ENCODE measurements at places on chromosomes 12 and 14.

DNA sequence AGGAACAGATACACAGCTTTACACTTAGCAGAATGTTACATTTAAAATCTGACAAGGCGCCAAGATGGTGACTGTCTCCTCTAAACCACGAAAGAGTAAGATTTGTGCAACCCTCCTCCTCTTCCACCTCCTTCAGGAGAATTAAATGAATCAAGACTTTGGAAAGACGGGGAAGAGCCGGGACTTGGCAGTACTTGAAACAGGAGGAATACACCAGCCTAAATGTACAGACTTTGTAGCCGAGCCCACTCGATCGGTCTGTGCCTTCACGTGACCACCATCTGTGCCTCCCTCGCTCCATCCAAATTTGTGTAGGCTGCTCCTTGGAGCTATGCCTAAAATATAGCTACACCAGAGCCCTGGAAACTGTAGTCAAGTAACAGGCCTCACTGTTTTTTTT is 38.3 kb downstream of the SSPN start:
- no peak for DNase-seq

DNA sequence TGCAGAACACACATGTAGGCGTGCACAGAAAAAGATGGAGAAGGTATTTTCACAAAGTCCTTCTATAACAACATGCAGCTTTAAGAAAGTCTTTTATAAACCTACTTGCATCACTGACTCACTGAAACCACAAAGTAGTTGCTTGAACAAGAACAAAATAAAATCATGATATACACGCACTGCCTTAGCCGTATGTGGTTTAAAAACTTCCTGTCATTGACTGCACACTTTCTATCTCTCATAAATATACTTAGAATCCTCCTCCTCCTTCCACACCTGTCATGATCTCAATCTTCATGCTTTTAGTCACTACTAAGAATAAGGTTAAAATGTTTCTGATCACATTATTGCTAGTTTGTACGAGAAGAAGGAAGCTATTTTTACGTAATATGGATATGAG is 31.8 kb upstream of the RAD51AP1 start:
- DNase-seq = no peak

- DNase-seq = no peak
These were observed 9.1 kb upstream of the KIF21A start for GRCh38 chr12:39451977-39452376.

DNA sequence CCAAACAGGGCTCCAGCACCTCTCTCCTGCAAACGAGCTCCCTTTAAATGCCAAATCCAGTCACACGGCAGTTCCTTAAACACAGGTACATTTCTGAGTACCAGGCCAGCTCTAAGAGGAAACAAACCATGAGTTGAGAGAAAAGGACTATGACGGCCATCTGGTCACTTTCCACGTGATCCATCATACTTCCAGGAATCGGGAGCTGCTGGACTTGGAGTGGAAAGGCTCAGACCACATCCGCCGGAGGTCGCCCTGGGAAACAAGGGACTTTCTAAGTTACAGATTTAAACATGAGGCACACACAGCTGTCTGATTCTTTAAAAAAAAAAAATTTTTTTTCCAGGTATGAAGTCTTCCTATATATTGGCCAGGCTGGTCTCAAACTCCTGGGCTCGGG is 39.2 kb downstream of the ACADS start:
- no peak for DNase-seq

DNA sequence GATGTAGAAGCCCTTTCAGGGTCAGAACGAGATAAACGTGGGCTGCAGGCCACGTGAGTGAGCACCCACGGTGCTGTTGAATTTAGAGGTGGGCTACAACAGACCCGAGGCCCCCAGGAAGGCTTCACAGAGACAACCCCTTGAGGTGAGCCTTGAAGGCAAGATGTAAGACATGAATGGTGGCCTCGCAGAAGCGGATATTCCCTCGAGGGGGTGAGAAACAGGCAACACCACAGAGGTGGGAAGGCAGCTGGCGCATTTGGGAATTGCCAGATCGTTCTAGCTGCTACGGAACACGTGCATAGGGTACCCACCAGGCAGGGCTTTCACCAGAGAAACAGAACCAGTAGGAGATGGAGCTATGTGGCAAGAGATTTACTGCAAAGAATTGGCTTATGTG is 22.6 kb upstream of the ATP2A2 start:
- DNase-seq = no peak

- DNase-seq = no peak
These were observed 48.2 kb downstream of the SLC38A4 start for GRCh38 chr12:46777587-46777986.

- DNase-seq = no peak
These were observed 155.6 kb upstream of the TMEM132C start for GRCh38 chr12:128111333-128111732.

DNA sequence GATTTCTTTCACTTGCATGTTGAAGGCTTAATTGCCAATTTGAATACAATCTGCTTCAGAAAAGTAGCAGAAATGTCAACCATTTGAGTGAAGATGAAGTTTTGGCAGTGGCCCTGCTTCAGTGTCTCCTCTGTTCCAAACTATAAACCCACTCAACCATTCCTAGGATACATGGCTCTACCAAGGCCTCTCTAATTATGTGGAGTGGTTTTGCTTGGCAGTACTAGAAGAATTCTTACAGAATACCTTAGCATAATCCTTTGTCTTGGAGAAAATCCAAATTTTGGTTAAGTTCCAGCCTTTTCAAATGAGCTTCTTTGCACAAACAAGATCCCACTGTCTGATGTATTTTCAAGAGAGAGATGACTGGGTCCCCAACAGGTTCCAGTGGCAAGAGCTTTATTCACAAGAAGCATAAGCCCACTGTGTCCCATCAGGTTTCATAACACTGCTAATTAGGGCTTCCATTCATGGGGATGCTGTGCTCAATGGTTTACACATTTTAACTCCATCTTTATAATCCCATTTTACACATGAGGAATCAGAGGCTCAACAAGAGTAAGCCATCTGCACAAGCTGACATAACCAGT is 234.5 kb downstream of the IPO8 start:
- no peak for DNase-seq

DNA sequence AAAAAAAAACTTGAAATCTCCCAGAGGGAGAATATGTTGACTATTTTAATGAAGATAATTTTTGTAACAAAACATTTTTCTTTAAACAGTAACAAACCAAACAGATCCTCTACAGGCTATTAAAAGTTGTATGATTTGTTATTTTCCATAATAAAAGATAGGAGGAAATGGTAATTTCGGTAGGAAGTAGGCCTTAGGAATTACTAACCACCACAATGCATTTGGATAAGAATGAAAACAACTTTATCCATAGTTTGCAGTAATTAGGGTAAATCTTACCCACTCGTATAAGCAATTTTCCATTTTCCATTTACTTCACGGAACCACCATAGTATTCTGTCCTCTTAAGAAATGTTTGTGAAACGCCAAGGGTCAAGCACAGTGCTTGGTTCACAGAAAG is 6.0 kb downstream of the USP44 start:
- no peak for DNase-seq

- no peak for DNase-seq
These were observed 314.5 kb upstream of the LMO3 start for GRCh38 chr12:16920451-16920850.

- peak; percentile 35 for DNase-seq
These were observed 91.2 kb upstream of the PARP11 start for GRCh38 chr12:3964439-3964838.

- DNase-seq = no peak
These were observed 547.1 kb downstream of the CCER1 start for GRCh38 chr12:90407841-90408240.

DNA sequence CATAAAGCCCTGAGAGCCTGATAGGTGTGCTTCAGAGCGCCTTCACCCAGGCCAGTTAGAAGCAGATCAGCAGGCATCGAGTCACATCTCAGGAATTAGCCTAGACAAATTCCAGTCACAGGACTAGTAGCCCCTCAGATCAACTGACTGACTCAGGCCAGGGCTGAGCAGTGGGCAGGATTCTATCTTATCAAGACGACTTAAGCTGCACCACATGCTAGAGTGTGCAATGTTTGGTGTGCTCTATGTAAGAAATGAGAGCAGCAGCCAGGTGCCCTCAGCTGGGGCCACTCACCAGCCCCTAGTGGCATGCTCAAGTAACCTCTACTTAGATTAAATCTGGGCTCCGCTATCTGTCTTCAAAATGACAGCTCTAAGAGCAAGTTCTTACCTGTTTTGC is 19.7 kb upstream of the NGB start:
- no peak for DNase-seq

DNA sequence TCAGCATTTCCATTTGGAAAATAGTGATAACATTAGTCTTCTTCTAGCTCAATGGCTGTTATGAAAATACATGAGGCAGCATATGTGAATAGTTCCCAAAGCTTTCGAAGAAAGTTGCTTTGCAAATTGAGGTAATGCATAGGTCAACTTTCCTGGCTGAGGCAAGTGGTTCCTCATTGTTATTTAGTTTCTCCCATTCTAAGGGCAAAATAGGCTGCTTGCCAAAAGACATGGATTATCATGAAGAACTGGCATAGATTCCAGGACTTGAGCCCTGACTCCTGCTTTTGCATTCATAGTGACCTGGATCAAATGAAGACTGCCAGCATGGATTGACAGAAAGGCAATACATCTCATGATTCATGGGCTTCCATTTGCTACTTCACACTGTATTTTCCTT is 35.7 kb downstream of the LRFN5 start:
- no peak for DNase-seq

- DNase-seq = no peak
These were observed 193.2 kb upstream of the IGF1 start for GRCh38 chr12:102673606-102674005.

DNA sequence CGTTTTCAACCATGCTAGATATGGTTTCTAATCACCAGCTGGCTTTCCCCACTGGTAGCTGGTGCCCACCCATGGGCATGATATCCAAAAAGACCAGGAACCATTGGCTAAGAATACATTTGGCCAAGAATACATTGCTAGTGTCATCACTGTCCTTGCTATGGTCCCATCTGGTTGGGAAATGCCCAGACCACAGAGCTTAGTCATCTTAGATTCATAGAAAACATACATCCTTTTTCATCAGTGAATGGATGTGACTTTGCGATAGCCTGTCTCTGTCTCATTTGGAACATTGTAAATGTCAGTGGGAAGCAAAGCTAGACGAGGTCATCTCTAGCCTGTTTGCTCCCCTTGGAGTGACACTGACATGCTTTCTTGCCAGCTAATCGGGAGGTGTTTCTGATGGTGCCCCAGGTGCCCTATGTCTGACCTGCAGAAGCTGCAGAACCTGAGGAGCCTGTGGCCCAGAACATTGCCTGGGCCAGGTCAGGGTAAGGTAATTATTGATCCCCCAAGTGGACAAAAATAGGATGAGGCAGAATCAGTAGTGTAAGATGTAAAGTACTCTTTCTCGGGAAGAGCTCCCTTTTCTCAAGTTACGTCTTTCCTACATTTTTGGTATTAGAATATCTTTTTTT is 194.8 kb downstream of the SLC41A2 start:
- DNase-seq = no peak

GRCh38 chr14:54659365-54659764 is 92.4 kb downstream of the SAMD4A start:
- DNase-seq = no peak

DNA sequence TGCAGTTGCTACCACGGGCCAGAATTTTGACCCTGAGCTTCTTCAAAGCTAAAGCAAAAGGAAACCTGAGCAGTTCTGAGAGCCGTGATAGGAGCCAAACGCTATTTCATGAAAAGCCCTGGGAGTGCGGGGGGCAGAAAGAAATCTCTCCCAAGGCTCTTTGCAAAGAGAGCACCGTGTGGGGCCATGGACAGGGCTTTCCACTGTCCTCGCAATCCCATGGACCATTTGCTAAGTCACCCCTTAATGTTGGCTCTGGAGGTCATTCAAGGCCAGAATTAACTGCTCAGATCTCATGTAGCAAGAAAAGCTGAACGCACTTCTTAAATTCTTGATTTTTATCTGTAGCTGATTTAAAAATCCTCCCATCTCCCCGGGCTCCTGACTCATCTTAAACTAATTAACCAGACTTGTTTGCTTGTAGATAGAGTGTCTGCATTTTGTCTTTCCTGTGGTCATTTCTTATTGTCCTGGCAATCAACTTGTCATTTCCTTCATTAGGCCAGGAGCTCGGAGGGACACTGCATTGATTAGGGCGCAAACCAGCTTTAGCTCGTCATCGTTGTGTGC is 24.8 kb downstream of the CLSTN3 start:
- DNase-seq = no peak

DNA sequence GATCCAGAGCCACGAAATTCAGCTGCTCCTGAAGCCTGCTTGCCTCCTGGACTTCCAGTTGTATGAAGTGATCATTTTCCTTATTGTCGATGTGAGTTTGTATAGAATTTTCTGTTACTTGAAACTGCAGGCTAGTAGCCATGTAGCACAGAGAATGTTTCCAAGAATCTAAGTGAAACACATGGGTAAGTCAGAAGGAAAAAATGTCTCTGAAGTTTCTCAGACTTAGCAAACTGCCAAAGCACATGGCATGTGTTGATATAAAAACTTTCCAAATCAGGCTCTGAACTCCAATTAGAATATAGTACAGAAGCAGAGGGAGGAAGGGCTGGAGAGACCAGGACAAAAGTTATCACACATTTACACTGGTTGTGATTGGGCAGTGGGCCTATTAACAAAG is 9.8 kb upstream of the PCNX1 start:
- no peak for DNase-seq

GRCh38 chr12:92359581-92360209 is 214.0 kb upstream of the BTG1 start:
- DNase-seq = no peak

- no peak for DNase-seq
These were observed 78.2 kb downstream of the HMGA2 start for GRCh38 chr12:65902500-65902899.

- DNase-seq = no peak
These were observed 21.1 kb downstream of the ZNF84 start for GRCh38 chr12:133058203-133059113.

DNA sequence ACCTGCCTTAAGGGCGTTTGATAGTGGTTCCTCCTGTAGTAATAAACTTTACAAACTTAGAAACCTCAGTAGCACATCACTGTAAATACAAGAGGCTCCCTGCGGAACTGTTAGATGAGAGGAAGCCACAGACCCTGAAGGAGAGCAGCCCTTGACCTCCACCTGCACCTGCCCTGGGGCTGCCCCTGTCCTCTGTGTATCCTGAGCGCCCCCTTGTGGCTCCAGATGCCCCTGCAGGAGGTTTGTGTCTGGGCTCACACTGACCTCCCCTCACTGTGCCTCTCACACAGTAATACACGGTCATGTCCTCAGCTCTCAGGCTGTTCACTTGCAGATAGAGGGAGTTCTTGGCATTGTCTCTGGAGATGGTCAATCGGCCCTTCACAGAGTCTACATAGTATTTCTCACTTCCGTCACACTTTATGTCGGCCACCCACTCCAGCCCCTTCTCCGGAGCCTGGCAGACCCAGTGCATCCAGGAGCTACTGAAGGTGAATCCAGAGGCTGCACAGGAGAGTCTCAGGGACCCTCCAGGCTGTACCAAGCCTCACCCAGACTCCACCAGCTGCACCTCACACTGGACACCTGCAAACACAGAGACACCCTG is 1059.8 kb downstream of the TMEM121 start:
- DNase-seq = peak; percentile 80

Measured in stimulated activated CD4-positive, alpha-beta T cell treated with anti-CD3 and anti-CD28 coated beads, Interleukin-15, amount 100 ng/mL, for 24 hours (primary cell).